ENCODE measurements at places on chromosomes 11 and 22.

DNA sequence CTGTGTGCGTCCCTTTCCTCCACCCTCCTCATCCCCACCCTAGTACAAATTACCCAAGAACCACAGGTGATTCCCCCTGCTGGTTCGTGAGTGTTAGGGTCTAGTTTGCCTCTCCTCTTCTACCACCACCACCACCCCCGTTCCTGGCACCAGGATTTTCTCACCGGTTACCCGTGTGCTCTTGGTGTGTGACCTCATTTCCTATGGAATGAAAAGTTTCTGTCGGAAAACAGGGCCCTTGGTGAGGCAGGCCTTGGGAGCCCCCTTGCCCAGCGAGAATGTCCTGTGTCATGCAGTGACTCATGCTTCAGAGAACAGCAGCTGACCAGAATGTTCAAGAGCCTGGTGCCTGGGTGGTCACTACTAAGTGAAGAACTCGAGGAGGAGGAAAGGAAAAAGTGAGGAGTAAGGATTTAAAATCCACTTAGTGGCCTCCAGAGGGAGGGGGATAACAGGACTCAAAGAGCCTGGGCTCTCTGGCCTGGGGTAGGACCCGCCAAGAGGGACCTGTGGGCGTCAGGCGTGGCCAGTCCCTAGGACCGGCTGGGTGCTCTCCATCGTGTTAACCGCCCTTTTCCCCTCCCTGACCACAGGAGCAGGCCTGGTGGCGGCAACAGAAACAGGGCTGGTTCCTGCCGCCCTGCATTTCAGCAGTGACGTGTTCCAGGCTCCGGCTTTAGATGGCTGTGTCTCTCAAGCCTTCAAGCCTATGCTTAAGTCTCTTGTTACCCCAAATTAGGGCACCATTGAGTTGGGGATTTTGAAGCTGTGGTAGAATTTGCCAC, 30.2 kb downstream of the C22orf31 start:
- no peak for DNase-seq

DNA sequence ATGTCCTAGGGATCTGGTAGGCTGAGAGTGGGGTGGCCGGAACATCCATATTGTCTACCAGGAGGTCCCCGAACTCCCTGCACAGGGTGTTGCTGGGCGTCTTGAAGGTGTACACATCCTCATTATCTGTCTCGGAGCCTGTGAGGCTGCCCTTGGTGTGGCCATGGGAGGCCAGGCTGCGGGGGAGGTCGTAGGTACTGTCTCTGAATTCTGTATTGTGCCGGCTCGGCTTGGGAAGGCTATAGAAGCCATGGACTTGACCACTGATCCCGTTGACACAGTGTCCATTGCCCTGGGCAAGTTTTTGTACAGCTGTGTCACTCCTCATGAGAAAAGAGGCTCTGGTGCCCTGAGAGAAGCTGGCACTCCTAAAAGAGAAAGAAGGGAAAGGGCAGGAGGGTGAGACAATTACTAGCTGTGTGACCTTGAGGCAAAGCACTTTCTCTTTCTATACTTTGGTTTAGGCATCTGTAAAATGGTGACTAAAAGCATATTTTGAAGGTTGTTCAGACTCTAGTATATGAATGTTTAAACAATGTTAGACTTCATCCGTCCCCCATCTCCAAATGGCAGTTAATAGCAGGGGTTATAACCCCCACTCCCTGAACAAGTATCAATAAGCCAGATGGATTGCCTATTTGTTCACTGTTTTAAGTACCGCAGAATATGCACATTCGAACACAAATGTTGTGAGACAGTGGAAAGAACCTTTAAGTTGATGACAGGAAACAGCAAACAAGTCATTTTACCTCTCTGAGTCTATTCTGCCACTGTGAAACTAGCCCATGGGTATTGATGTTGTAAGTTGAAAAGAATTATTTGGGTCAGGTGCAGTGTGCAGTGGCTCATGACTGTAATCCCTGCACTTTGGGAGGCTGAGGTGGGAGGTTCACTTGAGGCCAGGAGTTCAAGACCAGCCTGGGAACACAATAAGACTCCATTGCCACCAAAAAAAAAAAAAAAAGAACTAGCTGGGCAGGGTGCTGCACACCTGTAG, 38.3 kb downstream of the USP35 start:
- DNase-seq, result no peak

DNA sequence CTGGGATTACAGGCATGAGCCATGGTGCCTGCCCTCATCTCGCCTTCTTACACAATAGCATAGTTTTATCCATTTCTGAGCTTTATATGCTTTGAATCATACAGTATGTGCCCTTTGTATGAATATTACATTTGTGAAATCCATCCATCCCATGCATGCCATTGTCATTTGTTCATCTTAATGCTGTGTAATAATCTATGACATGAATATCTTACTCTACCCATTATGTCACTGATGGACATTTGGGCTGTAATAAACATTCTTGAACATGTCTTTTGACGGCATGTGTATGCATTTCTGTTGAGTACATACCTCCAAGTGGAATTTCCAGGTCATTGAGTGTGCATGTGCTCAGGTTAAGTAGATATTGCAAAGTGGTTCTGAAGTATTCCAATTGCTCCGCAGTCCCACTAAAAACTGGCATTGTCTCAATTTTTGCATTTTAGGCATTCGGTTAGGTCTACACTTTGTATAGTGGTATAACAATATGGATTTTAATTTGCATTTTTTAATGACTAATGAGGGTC, 339.3 kb upstream of the SYN3 start:
- DNase-seq, result no peak

- DNase-seq, result no peak
Observed at GRCh38 chr11:76610871-76611475, 59.6 kb downstream of the LRRC32 start.

DNA sequence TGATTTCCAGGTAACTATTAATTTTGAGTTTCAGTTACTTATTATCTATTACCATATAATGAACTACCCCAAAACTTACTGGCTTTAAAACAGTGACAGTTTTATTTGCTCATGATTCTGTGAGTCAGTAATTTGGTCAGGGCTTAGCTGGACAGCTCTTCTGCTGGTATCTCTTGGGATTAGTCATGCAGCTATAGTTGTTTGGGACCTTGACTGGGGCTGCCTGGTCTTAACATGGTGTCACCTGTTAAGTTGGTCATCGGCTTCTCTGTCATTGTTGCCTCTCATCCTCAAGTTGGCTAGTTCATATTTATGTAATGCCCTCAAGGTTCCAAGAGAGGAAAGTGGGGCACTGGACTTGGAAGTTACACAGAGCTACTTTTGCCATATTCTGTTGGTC, 177.5 kb downstream of the TMEM135 start:
- DNase-seq, result no peak

GRCh38 chr11:63939397-63939891, 642 bp downstream of the NAA40 start:
- DNase-seq, result no peak

- DNase-seq, result no peak
Observed at GRCh38 chr22:50360578-50360977, 17.5 kb downstream of the PPP6R2 start.

All from activated CD8-positive, alpha-beta memory T cell treated with anti-CD3 and anti-CD28 coated beads for 1 hour (primary cell).